ENCODE measurements at places on chromosomes 7 and 10.
A peak's percentile ranks its signal among the peaks of the same experiment; 100 is the strongest.

DNA sequence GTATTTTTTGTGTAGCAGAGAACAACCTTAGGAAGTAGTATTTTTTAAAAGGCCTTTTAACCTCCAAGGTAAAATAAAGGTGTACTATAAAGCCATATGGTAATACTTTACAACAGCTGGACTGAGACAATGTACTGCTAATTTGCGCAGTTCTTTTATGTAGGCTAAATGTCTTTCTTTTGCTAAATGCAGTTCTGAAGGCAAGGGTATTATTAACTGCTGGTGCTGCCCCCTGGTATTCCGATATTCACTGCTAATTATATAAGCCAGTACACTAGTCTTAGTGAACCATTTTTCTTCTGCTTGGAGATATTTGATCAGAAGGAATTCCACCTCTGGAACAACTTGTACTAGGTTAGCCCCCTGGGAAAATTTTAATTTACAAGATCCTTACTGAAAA is 272.0 kb upstream of the FERD3L start:
- DNase-seq = no peak

- no peak for DNase-seq
Observed at GRCh38 chr7:18626717-18627116, 131.2 kb downstream of the HDAC9 start.

- DNase-seq = peak; percentile 58
Observed at GRCh38 chr7:50142425-50143017, 49.5 kb upstream of the ZPBP start.

DNA sequence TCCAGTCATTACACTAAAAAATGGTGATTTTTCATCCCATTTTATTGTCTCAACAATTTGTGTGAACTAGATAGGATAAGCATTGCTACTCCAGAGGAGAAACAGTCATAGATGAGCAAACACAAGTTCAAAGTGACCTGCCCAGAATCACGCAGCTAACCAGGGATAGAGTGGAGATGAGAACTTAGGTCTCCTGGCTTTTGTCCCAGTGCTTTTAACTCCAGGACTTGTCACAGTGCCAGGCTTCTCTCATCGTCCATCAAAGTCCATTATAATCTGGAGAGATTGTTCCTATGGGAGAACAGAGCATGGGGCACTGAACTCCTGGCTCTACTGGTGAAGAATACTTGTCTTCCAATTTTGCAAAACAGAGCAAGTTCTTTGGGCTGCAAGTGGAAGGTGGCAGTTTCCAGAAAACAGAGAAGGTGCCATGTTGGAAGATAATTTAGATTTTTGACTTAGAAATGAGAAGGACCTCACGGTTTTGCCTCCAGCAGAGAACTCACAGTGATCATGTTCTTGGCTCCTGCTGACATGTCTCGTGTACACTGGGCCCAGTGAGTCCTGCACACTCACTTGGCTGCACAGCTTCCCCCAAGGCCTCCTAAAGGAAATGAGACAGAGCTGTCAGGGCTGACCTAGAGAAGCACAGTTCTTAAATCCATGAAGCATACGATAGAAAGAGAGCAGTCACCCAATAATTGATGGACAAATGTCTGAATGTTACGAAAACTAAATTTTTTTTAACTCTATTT is 322.9 kb upstream of the NRP1 start:
- no peak for DNase-seq

DNA sequence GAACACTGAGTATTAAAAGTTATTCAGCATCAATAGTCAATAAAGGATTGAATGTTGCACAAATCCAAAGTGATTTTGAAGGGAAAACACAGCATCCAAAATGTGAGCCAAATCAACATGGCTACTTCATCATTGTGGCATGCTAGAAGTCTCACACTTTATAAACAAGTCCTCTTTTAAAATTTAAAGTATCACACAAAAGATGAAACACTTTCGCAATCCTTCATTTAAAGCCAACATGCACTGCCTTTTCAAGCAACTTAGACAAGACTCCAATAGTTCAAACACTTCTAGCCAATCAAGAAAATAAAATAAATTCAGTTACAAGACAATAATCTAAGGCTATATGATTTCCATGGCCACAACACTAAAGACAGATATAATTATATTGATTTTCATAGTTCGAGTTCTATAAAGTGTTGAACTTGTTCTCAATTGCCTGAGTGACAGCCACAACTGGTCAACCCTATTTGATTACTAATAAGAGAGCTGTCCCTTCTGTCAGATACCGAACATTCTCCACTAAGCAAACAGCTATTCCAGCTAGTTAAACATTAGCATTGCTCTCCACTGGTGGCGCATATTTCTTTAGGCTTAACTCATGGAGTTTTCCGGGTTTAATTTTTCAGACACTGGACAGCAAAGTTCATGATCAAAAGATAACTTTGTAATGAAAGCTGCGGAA is 8.3 kb downstream of the EBF3 start:
- no peak for DNase-seq

DNA sequence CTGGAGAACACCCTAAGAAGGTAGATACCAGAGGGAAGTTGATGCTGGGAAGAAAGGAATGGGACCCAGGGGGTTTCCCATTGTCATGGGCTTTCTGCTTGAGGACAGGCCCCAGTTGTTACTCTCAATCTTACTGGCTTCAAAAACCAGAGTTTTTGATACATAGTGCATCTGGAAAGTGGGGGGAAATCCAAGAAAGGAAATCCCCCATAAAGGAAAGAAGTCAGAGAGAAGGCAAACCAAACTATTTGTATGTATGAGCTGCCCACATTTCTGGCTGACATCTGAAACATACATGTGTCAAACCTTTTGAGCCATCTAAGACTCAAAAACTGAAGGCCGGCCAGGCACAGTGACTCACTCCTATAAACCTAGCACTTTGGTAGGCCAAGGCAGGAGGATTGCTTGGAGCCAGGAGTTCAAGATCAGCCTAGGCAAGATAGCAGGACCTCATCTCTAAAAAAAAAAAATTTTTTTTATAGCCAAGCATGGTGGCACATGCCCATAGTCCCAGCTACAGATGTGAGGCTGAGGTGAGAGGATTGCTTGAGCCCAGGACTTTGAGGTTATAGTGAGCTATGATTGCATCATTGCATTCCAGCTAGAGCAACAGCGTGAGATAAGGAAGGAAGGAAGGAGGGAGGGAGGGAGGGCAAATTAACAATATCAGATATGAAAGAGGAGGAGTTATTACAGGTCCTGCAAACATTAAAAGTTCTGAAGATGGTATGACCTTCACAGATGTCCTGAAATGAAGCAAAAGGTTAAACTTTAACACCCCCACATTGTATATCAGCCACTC is 6.7 kb upstream of the COA1 start:
- no peak for DNase-seq

Data from NCI-H2081 (cell line).